H54 (cell line): ENCODE measurements at places on chromosomes 12 and 14.

- DNase-seq, result peak; percentile 57
Measured at GRCh38 chr14:105944632-105945610, 418.5 kb downstream of the TMEM121 start.

- DNase-seq, result no peak
Measured at GRCh38 chr14:54685286-54685845, 118.4 kb downstream of the SAMD4A start.

DNA sequence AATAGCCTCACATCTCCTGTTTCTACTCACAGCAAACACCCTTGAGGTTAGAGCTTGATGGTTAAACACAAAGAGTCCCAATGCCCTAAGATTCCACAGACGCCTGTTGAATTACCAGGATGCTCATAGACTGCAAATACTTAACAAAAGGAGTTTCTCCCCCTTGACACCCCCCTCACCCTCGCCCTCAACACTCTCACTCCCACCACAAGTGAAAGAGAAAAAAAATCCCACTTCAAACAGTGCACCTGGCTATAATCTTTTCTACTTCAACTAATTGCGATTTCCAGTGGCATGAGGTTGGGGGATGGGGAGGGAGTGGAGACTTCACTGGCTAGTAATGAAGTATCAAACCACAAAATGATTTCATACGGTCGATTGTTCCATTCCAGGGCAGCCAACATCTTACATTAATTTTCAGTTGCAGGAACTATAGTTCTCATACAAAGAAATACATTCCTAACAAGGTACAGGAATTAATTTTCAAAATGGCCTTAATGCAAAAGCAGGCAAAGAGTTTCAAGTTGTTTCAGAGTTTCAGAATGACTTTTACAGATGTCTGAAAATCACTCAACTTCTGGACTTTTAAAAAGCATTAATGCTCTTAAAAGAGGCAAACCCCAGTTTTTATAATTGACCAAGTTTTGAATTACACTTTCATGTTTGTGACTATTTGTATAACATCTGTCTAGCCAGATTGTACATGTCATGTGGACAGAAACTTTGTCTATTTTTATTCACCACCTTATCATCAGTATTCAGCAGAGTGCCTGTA, 390.7 kb downstream of the C12orf75 start:
- DNase-seq, result no peak

- DNase-seq, result no peak
Measured at GRCh38 chr12:108788911-108789310, 57.6 kb upstream of the CORO1C start.

DNA sequence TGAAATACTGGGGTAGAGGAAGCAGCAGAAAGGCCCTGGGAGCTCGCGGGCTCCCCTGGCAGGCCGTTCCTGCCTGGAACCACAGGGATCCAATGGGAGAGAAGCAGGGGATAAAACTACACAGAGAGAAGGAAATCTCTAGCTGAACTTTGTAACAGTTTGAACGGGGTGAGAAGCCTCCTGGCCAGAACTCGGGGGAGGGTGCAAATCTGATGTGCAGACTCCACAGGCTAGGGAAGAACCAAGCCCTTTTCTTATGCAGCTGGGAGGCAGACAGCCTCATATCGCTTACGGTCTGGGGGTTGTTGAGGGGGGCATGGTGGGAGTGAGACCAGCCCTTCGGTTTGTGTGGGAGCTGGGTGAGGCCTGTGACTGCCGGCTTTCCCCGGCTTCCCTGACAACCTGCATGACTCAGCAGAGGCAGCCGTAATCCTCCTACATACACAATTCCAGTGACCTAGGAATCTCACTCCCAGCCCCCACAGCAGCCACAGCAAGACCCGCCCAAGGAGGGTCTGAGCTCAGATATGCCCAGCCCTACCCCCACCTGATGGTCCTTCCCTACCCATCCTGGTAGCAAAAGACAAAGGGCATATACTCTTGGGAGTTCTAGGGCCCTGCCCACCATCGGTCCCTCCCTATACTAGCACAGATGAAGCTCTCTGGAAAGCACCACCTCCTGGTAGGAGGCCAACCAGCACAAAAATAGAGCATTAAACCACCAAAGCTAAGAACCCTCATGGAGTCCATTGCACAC, 143.0 kb downstream of the TMTC1 start:
- no peak for DNase-seq

DNA sequence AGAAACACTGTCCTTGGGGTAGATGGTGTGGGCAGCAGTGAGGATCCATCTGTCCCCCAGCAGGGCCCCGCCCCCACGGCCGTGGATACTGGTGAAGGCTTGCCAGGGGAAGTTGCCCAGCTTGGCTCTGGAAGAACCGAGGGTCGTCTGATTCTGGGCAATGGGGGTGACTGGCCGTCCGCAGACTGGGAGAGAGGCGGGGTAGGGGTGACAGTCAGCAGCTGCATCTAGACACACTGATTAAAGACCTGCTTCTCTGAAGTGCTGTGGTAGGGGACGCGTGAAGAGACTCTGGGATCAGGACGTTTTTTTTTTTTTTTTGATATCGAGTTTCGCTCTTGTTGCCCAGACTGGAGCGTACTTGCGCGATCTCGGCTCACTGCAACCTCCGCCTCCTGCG, 4.7 kb upstream of the C1R start:
- DNase-seq, result no peak

- DNase-seq, result peak; percentile 54
Measured at GRCh38 chr12:12979731-12980259, 20.3 kb downstream of the HEBP1 start.

DNA sequence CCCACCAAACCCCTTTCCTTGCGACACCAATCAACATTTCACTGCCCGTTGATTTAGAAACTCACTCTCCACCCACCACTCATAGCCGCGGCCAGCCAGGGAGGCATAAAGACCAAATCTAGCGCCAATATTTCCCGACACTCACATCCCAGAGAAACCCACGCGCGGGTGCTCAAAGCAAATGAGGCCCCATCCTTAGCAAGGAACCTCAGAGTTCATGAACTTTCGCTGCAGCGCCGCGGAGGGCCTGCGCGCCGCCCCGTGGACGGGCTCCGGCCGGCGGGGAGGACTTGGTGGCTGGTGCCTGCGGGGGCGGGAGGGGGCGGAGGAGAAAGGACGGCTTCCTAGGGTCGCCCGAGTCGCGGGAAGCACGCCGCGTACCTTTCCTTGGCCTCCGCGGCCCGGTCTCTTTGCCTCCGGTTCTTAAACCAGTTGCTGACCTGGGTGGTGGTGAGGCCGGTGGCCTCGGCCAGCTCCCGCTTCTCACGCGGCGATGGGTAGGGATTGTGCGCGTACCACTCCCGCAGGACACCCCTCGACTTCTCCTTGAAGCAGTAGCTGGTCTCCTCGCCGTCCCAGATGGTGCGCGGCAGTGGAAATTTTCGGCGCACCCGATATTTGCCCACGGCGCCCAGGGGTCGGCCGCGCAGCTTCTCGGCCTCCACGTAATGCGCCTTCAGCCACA, 886 bp downstream of the SIX1 start:
- DNase-seq, result no peak

- DNase-seq, result no peak
Measured at GRCh38 chr12:57266681-57267080, 15.7 kb upstream of the STAC3 start.

DNA sequence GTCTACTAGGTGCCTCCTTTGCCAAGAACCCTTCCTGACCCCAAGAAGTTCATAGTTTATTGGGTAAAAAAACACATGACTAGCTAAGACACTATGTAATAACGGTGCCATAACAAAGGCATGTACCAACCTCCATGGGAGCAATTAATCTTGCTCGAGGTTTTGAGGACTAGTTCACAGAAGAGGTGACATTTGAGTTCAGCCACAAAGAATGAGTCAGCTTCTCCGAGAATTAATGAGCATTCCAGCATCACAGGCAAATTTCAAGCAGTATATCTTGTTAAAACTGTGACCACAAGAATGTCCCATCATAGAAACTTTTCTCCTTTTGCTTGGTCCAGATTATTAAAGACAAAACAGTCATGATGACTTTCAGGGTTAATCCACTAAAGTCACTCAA, 113.0 kb upstream of the RAP1B start:
- DNase-seq, result peak; percentile 30

DNA sequence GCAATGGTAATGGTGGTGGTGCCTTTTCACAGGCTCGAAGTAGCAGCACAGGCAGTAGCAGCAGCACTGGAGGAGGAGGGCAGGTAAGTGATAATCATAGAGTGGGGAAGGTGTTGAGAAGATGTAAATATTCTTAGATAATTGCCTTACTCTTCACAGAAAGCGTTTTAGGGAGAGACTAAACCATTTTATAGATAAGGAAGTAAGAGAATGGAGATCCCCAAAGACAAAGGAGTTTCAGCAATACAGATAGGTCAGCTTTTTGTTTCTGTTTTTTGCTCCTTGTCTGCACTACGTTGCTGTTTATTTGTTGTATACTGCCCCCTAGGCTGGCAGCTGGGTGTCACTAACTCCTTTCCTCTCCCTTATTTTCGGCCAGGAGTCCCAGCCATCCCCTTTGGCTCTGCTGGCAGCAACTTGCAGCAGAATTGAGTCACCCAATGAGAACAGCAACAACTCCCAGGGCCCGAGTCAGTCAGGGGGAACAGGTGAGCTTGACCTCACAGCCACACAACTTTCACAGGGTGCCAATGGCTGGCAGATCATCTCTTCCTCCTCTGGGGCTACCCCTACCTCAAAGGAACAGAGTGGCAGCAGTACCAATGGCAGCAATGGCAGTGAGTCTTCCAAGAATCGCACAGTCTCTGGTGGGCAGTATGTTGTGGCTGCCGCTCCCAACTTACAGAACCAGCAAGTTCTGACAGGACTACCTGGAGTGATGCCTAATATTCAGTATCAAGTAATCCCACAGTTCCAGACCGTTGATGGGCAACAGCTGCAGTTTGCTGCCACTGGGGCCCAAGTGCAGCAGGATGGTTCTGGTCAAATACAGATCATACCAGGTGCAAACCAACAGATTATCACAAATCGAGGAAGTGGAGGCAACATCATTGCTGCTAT, 2.0 kb downstream of the SP1 start:
- peak; percentile 27 for DNase-seq
